NCI-H226 (cell line): ENCODE measurements at places on chromosomes 6 and 20.

DNA sequence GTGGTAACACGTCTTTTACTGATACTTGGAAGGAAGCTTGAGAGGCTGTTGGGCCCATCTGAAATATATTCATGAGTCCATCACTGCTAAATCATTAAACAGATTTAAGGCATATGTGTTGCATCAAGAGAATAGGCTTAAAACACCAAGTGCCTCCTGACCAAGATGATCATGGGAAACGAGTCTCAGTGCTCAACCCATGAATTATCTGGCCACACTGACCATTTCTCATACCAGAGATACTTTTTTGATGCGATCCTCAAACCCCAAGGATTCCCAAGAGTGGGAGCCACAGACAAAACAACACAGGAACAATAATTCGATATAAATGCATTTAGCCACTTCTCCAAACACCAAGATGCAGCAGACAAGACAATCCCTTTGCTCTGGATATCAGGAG lies 17.2 kb downstream of the HEY2 start:
- DNase-seq, result no peak

DNA sequence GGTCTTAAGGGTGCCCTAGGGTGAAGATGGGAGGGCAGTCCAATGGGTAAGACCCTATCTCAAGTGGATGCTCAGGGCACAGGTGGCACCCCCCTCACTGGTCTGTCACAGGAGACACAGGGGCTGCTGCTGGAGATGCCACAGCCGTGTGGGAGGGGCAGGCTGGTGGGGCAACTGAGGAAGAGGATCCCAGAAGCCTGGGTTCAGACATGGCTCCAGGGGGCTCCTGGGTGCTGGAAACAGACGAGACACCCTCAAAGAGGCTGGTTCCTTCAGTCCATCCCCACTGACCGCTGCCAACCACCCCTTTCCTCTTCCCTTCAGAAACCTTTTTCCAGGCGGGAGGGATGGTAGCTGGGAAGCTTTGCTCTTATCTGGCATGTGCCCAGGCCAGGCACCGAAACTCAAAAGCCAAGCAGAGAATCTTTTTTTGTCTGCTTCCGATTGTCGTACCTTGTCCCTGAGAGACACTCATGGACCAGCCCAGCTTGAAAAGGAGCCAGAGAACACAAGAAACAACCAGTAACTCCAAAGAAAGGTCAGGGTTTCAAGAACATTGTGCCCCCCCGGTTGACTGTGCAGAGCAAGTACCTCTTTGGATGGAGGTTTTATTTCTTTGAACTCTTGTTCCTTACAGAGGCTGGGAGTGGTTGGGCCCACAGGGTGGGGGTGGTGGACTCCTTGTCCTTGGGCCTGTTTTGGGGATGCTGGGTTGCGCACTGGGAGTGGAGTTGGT lies 28.5 kb upstream of the EMILIN3 start:
- no peak for DNase-seq

DNA sequence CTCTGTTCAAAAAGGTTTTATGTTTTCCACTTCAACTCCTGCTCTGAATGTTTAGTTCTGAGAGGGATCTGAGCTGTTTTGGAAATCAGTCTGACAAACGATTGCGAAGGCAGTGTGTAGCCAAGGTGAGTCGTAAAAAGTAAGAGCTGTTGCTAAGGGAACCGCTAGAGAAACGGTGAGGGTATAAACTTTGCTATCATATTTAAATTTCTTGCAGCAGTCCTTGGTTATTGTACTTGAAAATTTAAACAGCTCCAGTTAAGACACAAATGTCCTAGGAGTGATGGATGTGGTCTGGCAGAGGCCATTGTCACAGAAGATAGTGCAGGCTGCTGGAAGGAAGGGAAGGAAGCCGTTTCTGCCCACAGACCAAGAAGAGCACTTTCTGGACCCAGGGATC lies 64.9 kb upstream of the CITED2 start:
- peak; percentile 36 for DNase-seq

DNA sequence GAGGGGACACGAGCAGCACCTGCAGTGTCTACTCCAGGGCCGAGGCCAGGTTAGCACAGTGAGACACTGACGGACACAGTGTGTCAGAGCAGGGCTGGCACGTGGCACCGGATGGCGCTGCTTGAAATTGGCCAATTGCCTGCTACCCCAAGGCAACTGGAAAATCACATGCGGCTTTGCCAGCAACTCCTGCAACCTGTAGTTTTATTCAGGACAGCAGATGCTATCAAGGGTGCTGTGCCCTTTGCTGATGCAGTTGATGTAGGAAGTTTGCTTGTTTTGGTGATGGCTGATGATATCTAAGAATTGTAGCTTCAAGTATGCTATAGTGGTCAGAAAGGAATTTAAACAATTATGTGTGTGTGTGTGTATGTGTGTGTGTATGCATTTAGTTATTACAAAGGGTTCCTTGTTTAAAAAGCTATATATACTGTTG lies 25.9 kb downstream of the RIN2 start:
- peak; percentile 37 for DNase-seq

- peak; percentile 32 for DNase-seq
These were observed 4.1 kb upstream of the GFOD1 start for GRCh38 chr6:13491538-13491937.

DNA sequence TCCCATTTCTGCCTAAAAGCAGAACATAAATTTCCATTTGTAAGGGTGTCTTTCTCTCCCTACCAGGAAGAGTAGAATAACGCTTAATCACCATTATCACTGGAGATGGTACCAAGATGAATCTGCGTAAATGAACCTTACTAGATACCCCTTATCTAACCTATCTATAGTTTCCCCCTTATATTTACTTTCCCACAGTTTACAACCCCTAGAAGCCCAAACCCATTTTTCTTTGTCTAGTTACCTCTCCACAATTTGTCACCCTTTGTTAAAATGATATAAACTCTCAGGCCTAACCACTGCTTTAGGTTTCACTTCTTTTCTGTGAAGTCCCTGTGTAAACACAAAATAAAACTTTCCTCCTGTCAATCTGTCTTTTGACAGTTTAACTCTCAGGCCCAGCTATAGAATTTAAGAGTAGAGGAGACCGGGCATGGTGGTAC lies 45.5 kb downstream of the PCNA start:
- no peak for DNase-seq

DNA sequence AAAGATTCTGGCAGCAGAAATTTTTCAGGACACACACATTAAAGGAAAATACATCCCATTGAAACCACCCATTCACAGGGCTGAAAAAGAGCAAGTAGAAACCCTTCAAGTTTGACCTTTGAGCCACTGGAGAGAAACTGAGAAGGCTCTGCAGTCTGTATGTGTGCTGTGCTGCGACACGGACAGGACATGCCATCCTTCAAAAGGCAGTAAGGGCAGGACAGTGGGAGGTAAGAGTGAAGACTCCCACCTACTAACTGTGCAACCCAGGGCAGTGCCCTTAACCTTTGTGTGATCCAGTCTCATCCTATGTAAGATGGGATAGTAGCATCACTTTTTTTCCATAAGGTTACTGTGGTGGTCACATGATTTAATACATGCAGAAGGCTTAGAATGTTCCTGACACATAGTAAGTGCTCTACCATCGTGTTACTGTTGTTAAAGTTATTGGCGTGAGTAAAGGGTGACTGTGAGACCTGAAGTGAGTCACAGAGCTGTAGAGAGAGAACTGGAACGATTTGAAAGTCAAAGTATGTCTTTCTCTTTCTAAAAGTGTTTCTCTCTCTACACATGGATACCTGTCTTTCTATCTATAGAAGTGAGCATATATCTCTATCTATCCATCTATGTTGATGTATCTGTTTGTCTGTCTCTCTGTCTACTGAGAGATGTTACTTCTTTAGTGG lies 153.7 kb upstream of the OLIG3 start:
- no peak for DNase-seq

GRCh38 chr20:42276718-42277602 lies 658.8 kb upstream of the CHD6 start:
- DNase-seq, result no peak

GRCh38 chr20:16327606-16328005 lies 245.6 kb downstream of the KIF16B start:
- DNase-seq, result no peak

DNA sequence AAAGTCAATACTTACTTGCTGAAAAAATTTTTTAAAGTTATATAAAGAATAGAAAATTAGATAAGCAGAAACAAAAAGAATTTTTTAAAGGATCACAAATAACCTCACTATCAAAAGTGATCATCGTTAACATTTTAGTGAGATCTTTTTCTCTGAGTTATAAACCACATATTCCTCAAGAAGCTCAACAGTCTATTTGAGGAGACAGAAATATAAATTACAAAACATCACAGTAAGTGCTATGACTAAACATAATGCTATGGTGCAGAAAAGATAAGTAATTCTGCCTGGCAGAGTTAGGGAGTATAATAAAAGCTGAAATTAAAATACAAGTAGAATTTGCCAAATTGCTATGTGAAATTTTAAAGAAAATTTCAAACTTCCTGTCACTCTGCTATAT lies 226.7 kb downstream of the LMBRD1 start:
- DNase-seq, result no peak

GRCh38 chr6:56246881-56247653 lies at the start of gene COL21A1:
Gene COL21A1, minus strand, starts transcription at chr6:56247580. Its CDS starts 64,962 bp downstream, at chr6:56182618.
- DNase-seq, result no peak

GRCh38 chr6:37940074-37940847 lies 120.7 kb downstream of the ZFAND3 start:
- peak; percentile 26 for DNase-seq

- DNase-seq, result no peak
These were observed 96.1 kb downstream of the NUS1 start for GRCh38 chr6:117771403-117771802.

DNA sequence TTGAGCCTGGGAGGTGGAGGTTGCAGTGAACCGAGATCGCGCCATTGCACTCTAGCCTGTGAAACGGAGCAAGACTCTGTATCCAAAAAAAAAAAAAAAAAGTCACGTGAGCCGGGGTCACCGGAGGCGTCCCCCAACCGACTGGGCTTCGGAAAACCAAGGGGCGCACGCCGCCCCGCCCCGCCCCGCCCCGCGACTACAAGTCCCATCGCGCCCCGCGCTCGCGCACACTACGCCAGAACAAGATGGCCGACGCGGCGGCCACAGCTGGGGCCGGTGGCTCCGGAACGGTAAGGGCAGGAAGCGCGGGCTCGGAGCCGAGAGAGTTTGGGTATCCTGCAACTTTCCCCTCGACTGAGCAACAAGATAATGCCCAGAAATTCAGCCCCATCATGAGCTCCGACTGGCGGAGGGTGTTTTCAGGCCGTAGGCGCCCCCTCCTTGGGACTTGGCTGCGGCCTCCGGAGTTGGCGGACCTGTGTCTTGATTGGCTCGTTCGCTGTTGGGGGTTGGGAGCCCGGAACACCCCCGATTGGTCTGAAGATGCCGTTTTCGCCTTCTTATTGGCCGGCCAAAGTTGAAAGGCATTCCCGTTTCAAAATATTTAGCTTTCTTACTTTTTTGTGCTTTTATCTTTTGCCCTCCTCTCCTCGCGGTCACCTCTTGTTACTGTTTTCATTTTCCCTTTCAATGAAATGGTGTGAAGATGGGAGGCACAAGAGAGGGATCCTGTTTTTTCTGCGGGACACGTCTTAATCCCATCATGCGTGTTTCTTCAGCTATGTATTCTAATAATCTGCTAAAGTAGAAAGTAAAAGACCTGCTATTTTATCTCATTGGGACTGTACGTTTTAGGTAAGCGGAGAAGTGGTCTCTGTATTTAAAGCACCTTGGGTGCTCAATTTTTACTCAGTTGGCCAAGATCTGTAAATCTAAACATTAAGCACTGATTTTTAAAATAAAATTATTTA lies at the start of gene TAF8:
Gene TAF8 (plus strand): TSS at position 228 of the 971 bp plus-strand sequence. CDS start 18 bp downstream, at position 246.
- peak; percentile 83 for DNase-seq

DNA sequence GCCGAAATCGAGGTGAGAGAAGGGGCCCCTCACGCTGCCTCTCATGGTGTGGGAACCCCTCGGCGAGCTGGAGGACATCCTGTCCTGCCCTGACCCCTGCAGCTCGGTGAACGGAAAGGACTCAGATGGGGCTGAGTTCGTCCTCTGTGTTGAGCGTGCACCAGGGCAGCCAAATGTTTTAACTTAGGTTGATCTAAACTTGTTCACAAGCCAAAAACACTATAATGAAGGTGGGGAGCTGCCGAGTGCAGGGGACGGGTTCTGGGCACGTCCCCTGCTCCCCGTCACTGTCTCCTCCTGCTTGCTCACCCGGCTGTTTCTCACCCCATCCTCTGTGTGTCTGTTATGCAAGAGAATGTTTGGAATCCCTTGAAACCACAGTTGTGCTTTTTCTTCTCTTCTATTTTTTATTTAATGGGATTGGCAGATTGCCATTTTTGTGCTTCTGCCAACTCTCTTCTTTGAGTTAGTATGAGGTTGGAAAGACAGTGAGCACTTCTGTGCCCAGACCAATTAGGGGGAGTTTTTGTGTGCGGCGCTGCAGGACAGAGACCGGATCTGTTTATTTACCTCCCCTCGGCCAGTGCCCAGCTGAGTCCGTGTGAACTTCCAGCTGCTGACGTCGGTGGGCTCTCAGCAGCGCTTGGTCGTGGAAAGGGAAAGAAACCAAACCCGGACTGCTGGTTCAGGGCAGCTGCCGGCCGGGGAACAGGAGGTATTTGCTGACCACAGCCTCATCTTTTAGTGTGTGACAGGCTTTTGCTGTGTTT lies 158.1 kb downstream of the DTNBP1 start:
- peak; percentile 90 for DNase-seq
